ENCODE measurements at places on chromosomes 6 and 20. TPM values are rescaled to one million over a fixed set of nuclear protein-coding genes. Genes with fewer than 3 reads are reported as not detected.

- no peak for DNase-seq
Observed at GRCh38 chr20:219290-220115, 7.6 kb upstream of the DEFB129 start.

DNA sequence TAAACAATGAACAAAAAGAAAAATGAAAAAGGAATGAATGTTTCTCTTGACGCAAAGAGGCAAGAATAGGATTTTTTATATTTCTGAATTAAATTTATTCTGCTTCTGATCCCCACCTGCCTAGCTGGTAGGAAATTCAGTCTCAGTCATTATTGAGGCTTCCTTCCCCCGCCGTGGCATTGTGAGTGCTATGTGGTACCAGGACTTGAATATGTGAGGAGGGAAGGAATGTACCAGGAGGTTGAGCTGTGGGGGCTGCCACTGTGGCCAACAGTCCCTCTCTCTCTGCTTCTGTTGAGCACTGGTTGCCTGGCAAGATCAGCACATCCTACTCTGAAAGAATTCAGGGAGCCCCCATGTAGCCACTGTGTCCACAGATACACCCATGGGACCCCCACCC, 368.1 kb upstream of the JARID2 start:
- no peak for DNase-seq

- DNase-seq = no peak
Observed at GRCh38 chr6:423799-424345, 32.3 kb downstream of the IRF4 start.

DNA sequence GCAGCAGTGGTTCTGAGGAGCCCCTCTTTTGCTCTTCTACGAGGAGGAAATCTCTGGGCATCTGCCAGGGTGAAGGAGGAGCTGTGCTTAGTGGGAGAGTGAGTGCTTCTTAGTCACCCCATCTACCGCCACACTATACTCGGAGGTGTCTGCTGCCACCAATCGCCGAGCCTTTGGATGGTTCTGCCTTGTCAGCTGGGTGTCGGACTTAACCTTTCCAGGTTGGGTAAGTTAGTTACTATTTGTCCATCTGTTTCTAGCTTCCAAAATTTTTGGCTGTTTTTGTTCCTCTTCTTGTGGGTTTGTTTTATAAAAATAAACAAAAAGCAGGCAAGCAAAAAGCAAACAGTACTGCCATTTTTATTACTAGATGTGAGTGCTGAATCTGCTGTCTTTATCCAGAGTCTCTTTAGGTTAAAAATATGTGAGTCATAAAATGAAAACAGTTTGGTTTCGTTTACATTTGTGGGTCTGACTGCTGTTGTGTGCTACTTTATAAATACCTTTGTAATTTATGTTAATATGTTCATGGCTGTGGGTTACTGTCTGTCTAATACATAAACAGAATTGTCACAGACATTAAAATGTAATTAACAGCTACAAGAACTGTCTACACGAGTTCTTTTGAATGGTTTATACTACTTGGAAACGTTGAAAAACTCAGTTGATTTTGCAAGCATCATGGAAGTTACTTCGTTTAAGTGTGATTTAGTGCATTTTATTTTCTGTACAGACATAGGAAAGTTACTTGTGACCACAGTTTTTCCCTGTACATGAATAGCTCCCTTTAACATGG, 89.2 kb downstream of the ARID1B start:
- DNase-seq = no peak

DNA sequence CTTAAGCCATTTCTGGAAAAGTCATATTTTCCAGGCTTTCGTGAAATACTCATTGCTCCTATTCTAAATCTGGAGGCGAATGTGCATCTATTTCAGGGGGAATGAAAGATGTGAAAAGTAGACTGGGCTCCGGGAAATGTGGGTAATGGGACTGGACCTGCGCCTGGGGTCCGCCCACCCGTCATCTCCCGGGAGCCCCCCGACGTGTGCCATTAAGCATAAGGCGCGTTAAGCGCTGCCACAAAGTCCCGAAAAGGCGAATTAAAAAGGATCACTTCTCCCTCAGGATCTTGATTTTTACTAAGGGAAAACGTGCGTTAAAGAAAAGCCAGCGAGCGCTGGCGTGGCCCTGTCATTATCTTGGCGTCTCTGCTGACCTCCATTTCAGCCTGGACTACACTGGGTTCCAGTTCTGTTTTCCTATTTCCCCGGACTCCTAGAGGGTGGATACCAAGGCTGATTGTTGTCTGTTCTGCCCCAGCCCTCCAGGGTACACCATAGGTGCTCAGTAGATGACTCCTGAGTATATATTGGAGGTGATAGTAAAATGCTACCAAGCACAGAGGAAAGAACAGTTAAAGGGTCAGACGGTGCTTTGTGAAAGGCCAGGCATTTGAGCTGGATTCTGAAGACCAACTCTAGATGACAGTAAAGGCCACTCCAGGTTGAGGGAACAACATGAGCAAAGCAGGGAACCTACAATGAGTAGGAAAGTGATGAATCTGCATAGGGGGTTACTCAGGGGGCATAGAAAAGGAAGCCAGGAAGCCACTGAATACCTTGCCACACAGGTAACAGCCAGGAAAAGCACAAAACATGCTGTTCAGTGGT, 89.2 kb upstream of the ARID1B start:
- peak; percentile 34 for DNase-seq

GRCh38 chr6:143679041-143679440, 1.3 kb downstream of the PHACTR2 start:
- DNase-seq = no peak

DNA sequence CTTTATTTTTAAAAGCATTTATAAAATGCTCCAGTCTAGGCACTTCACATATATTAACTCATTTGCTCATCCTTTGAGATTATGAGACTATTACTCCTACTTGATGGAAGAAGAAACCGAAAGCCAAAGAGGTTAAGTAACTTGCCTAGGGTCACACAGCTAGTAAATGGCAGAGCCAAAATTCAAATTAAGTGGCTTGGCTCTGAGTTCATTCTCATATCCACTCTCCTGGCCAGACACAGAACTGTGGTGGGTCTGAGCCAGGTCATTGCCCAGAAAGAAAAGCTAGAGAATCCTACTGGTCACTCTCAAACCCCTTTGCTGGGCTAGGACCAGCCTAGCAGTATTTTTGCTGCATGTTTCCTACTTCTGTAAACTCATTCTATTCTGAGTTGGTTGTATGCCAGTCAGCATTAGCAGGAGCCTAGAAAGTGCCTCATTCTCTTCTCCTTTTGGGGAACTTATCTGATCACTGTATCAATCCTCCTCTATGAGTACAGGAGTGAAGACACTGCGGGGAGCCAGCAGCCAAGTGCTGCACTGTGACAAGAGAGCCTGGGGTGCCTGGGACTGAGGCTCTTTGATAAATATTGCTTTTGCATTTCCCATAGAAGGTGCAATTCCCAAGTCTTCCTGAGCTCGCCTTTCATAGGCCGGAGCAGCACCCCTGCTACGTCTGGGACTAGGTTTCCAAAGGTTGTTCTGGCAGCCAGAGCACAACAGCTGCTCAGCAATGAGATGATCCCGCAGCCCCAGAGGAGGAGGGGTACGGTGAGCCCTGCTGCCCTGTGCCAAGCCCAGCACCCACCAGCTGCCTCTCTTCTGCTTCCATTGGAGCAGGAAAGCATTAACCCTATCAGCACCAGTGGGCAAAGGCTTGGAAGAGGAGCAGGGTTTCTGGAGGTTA, 728.3 kb downstream of the MAFB start:
- peak; percentile 40 for DNase-seq

The PDSS2 gene
- 16.2 TPM for total RNA-seq

The SIRPB1 gene
- 0.82 TPM for total RNA-seq

The COL9A1 gene
- total RNA-seq = not detected

The ARMC2 gene
- total RNA-seq = 11.5 TPM

The LY6G5B gene
- total RNA-seq = 3.9 TPM

The ARMH2 gene
- total RNA-seq = not detected

The CYP24A1 gene
- total RNA-seq = not detected

The MAS1 gene
- total RNA-seq = not detected

The TSBP1 gene
- total RNA-seq = not detected

Measured in left ventricle myocardium superior (tissue), 1 donor.